ENCODE measurements at places on chromosomes 4 and X. TPM values are rescaled to one million over a fixed set of nuclear protein-coding genes. Genes with fewer than 3 reads are reported as not detected.

- DNase-seq, result no peak
These were observed 29.9 kb downstream of the NSD2 start for GRCh38 chr4:1901127-1901526.

- peak; percentile 27 for DNase-seq
These were observed at the start of gene TRPC3 for GRCh38 chr4:121951521-121952110. TSS of gene TRPC3 (minus strand) at chr4:121952060. CDS start at chr4:121951680, 380 bp downstream.

GRCh38 chr4:136002316-136002715, 1530.0 kb downstream of the PCDH18 start:
- DNase-seq, result no peak

- no peak for DNase-seq
These were observed 489.6 kb downstream of the STPG2 start for GRCh38 chr4:97653701-97654100.

Gene NOCT
- total RNA-seq, result 13.5 TPM

Measured in colonic mucosa (tissue), 4 donors.